ENCODE measurements at places on chromosomes 12 and 14.

- DNase-seq: no peak
These were observed 47.9 kb downstream of the NTF3 start for GRCh38 chr12:5479761-5480160.

GRCh38 chr12:48788854-48789775, at the start of gene ADCY6:
Gene ADCY6 (minus strand): TSS chr12:48789089. CDS start chr12:48783434, 5,655 bp downstream.
- DNase-seq: peak; percentile 41

DNA sequence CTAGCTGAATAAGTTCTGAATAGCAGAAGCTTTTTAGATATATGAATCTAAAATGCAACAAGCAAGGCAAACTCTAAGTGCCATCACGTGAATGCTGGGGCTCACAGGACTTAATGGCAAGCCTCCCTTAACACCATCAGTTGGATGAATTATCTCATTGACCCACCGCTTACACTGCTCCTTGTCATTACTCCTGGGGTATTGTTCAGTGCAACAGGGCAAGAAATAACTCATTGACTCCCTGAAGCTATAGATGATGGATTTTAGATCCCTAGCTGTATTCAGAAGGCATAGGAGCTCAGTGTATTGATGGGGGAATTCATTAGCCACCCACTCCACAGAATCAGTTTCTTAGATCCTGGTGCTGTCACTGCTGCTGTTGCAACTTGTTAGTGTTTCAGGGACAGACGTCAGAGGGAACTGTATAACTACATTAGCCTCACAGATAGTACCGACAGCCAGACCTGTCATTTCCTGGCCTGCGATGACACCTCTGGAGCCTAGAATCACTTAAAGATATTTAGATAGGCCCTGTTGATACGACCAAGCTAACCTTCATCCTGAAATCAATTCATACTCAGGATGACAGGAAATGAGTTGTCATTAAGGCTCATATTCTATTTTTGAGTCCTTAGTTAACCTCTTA, 735.3 kb downstream of the DIO2 start:
- no peak for DNase-seq

DNA sequence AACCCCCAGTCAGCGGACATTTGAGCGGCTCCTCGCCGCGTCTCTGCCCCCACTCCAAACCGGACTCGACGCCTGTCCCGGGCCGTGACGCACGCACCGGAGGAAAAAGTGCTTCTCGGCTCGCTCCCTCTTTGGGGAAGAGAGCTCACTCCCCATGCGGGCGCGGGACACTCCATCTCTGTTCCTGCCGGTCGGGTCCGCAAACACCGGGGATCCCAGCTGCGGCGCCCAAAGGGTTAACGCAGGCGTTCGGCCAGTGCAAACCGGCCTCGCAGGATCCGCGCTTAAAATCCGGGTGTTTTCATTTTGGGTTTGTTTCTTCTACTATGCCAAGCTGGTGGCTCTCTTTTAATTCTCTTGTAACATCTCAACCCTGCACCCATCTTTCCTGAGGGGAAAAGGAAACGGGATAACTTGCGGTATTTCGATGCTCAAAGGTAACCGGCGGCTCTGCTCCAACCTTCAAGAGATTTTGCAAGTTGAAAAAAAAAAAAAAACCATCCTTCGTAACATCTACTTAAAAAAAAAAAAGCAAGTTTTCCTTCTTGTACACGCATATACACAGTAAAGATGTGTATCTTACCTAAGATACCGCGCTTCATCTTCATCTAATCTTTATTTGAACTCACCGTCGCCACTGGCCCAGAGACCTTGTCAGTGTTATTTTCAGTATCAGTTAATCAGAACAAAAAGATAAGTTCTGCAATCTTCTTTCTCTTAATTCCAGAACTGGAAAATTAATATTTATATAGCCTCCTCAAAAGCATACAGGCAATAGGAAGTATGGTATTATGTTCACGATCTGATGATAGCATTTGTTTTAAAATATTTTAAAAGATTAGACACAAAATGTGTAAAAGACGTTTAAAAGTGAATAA, 1.6 kb upstream of the ATP2B1 start:
- no peak for DNase-seq

- peak; percentile 12 for DNase-seq
These were observed 150.8 kb downstream of the FBXL14 start for GRCh38 chr12:1443421-1444141.

DNA sequence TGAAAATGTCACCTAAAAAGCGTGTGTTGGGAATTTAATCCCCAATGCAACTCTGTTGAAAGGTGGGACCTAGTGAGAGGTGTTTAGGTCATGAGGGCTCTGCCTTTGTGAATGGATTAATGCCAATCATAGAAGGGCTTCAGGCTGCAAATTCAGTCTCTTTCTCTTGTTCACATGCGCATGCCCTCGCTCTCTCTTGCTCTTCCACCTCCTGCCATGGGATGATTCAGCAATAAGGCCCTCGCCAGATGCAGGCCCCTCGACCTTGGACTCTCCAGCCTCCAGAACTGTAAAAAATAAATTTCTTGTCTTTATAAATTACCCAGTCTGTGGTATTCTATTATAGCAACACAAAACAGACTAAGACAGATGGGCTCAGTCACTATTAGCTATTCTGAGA, 55.4 kb downstream of the PLXNC1 start:
- no peak for DNase-seq

DNA sequence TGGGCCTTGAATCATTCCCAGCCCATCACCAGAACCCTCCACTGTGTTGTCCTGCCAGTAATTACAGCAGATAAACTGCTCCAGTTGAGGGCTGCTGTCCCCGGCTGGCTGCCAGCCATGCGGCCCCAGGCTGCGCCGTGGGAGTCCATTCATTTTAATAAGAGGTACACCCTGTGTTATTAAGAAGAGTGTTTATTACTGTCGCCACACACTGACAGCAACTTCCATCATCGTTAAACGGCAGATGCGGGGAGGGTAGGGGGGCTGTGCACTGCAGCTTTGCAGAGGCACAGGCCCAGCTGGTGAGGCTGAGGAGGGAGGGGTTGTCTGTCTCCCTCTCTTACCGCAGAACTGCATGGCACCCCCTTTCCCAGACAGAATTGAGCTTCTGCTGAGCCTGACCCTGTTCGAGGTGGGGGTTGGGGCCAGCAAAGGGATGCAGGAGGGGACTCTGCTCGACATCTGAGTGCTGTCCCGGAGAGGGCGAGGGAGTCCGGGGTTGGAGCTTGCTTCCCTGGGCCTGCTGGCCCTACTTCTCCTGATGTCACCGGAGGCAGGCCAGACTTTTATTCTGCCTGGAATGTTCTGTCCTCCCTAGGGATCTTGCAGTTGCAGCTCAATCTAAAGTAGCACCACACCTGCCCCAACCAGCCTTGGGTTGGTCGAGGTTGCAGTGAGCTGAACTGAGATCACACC, 33.8 kb upstream of the GPATCH2L start:
- DNase-seq: no peak

DNA sequence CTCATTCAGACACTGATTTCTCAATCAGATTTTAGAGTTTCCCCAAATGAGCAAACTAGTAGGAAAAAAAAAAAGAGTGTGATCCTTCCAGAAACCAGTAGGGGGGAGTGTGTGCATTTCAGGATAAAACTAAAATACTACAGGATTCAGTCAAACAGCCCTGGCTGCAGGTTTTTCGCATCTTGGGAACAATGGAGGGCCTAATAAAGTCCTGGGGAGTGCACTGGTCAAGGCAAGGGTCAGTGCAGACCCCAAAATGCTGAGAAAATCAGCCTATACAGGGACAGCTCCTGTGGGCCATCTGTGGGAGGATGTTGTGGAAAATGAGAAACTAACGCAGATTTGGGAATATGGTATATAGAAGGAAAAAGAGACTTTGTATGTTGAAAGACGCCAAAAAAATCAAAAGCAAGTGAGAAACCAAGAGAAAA, 22.2 kb upstream of the ABCD4 start:
- DNase-seq: no peak

GRCh38 chr12:29640589-29641345, 143.0 kb downstream of the TMTC1 start:
- DNase-seq: no peak

GRCh38 chr12:18470251-18470650, 208.9 kb downstream of the PIK3C2G start:
- DNase-seq: no peak

- DNase-seq: no peak
These were observed 91.6 kb upstream of the ATF7IP start for GRCh38 chr12:14273913-14274311.

GRCh38 chr12:95962222-95962621, 19.1 kb downstream of the AMDHD1 start:
- DNase-seq: no peak

DNA sequence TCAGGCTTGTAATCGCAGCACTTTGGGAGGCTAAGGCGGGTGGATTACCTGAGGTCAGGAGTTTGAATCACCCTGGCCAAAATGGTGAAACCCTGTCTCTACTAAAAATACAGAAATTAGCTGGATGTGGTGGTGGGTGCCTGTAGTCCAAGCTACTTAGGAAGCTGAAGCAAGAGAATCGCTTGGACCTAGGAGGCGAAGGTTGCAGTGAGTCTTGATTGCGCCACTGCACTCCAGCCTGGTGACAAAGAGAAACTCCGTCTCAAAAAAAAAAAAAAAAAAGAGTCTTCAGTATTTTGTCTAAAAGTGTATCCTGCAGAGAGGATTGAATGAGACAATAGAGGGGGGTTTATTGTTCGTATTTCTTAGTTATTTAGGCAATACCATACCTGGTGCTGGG, 25.3 kb downstream of the FOXA1 start:
- DNase-seq: no peak

- no peak for DNase-seq
These were observed 329.8 kb downstream of the ATP23 start for GRCh38 chr12:58270966-58271705.

- DNase-seq: no peak
These were observed 137.1 kb downstream of the HMGA2 start for GRCh38 chr12:65961190-65962035.

GRCh38 chr14:21068521-21069387, 1.4 kb upstream of the ARHGEF40 start:
- no peak for DNase-seq

GRCh38 chr12:6435961-6436715, 8.6 kb upstream of the CD27 start:
- no peak for DNase-seq

- DNase-seq: no peak
These were observed 4.0 kb upstream of the RESF1 start for GRCh38 chr12:31954925-31955858.

DNA sequence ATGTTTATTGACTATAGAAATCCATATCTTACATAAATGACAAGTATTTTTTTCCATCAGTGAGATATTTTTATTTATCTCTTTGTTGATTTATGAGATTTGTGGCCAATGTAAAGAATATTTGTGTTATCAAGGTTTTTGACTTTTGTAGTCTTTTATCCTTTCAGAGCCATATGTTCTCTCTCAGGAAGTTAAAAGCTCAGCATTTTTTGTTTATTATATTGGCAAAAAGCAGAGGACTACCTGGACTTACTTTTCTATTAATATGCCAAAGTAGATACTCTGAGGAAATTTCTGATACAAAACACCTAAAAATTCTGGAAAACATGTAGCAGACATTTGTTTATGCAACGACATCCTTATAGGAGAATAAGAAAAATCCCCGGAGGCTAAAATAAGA, 490.3 kb downstream of the SLC6A15 start:
- no peak for DNase-seq

GRCh38 chr14:95402578-95402977, 82.9 kb upstream of the CLMN start:
- DNase-seq: no peak

- no peak for DNase-seq
These were observed 56.0 kb downstream of the DCAF5 start for GRCh38 chr14:69096781-69097475.

DNA sequence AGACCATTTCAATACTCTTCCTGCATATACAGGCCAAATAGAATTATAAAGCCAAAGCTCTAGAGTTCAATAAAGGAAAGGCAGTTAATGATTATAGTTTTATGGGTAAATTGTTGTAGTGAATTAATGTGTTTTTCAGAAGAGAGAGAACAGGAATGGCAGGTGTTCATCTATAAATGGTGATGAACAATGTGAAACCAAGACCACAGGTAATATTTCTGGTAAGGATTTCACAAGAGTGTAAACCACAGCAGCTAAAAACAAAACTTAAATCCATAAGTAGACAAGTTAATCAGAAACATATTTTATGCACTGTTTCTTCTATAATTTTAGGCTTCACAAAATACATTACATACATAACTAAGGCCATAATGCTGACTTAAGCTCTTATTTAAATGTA, 204.4 kb downstream of the SYT1 start:
- DNase-seq: no peak

GRCh38 chr12:92608151-92609091, 94.4 kb upstream of the PLEKHG7 start:
- no peak for DNase-seq

GRCh38 chr12:102702447-102703114, 214.5 kb downstream of the PAH start:
- peak; percentile 51 for DNase-seq

GRCh38 chr14:98229656-98230366, 1042.2 kb downstream of the BCL11B start:
- no peak for DNase-seq

DNA sequence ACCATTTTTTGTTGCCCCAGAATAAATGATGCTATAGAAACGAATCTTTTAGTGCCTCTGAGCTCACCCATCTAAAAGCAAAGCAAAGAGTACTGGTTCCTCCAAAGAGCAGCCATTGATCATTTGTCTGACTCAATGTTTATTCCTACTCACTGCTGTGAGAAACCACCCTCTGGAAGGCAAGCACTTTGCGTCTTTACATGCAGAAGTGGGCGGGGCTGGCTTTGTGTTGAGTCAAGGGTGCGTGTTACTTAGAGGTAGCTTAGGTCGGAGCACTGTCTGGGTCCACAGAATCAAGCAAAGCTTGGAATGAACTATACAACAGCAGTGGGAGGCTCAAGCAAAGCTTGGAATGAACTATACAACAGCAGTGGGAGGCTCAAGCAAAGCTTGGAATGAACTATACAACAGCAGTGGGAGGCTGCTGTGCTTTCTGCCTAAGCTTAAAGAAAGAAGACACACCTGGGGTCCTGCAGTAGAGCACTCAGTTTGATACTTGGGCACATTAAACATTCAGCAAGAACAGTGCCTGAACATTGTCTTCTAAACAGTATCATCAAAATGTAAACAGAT, 77.2 kb upstream of the PRICKLE1 start:
- no peak for DNase-seq

DNA sequence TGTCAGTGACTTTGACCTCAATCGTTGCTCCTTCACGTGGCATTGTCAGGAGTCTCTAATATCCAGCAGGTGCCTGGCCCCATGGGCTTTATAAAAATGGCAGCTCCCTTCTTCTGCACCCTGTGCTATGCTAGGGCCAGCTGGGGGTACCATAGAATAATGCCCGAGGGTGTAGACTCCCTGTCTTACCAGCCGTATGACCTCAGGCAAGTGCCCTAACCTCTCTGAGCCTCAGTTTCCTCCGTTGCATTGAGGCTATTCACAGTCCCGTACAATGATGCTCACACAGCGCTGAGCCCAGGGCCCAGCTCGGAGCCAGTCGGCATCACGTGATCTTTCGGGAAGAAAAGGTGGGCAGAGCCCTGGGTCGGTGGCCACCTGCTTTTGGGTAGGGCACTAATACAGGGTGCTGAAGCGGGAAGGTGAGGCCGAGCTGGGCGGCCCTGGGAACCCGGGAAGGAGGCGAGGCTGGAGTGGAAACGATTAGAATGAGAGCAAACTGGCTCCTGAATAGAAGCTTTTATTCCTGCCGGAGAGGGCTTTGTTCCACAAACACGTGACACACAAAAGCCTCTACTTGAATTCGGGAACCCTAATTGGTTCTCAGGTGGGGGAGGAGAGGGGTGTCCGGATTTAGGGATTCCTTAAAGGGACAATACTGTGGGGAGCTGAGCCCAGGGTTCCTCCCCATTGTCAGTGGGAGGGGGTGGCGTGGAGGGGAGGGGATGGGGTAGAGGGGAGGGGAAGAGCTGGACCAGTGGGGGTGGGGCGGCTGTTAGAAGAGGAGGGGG, 19.9 kb upstream of the MSI1 start:
- DNase-seq: no peak
